ENCODE measurements at places on chromosomes 6 and 20. TPM values are rescaled to one million over a fixed set of nuclear protein-coding genes. Genes with fewer than 3 reads are reported as not detected.

DNA sequence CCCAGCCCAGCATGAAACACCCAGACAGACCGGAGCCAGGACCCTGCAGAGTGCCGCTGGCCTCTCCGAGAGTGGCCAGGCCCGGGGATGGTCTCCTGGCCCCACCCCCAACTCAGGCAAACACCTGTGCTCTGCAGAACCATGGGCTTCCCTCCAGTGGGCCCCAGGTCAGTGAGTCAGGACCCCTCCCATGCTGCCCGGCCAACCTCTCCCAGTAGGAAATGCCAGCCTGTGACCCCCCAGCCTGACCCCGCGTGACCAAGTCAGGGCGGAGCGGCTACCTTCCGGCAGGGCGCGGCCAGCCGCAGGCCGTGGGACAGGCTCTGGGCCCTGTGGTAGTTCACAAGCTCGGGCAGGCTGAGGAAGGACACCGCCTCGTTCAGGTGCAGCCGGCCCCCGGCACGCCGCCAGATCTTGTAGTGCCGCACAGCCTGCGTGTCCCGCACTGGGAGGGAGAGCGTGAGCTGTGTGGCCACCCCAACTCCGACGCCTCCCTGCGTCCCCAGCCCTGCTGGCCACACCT is 3.2 kb downstream of the PTK6 start:
- H3K27me3 ChIP-seq, result no peaks in the 10 kb centered on the region
- no peak overlapping the region for H3K4me3 ChIP-seq
- no peak overlapping the region for H3K27ac ChIP-seq
- DNase-seq, result no peak
- no peaks in the 10 kb centered on the region for H3K36me3 ChIP-seq

GRCh38 chr6:112853162-112853561 is 506.0 kb downstream of the RFPL4B start:
- H3K27ac ChIP-seq, result no peak overlapping the region
- no peaks in the 10 kb centered on the region for H3K27me3 ChIP-seq
- DNase-seq, result no peak
- H3K4me3 ChIP-seq, result no peak overlapping the region
- peaks cover 12% of the 10 kb centered on the region for H3K4me1 ChIP-seq

- peaks cover 57% of the 10 kb centered on the region for H3K27me3 ChIP-seq
- H3K4me1 ChIP-seq, result peaks cover 23% of the 10 kb centered on the region
- DNase-seq, result no peak
- H3K4me3 ChIP-seq, result peak overlapping the region; percentile 26
- H3K36me3 ChIP-seq, result peaks cover 5% of the 10 kb centered on the region
- no peak overlapping the region for H3K27ac ChIP-seq
Observed at GRCh38 chr20:54479138-54479906, 3.9 kb downstream of the DOK5 start.

DNA sequence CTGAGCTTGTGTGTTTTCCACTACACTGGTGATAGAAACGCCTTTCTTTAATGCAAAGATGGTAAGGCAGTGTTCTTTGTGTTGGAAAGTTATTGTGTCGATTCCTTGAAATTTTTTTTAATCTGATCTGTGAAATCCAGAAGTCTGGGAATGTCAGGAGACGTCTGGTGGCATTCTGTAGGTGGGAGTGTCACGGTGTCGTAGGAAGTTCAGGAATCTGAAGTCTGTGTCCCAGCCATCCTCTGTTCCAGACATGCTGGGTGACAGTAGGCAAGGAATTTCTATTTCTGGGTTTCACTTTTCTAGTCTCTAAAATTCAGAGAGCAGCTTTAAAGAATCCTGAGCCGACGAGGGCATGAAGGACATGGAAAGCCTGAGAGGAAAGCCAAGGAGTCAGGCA is 223.8 kb downstream of the ZNF217 start:
- no peak overlapping the region for H3K27ac ChIP-seq

DNA sequence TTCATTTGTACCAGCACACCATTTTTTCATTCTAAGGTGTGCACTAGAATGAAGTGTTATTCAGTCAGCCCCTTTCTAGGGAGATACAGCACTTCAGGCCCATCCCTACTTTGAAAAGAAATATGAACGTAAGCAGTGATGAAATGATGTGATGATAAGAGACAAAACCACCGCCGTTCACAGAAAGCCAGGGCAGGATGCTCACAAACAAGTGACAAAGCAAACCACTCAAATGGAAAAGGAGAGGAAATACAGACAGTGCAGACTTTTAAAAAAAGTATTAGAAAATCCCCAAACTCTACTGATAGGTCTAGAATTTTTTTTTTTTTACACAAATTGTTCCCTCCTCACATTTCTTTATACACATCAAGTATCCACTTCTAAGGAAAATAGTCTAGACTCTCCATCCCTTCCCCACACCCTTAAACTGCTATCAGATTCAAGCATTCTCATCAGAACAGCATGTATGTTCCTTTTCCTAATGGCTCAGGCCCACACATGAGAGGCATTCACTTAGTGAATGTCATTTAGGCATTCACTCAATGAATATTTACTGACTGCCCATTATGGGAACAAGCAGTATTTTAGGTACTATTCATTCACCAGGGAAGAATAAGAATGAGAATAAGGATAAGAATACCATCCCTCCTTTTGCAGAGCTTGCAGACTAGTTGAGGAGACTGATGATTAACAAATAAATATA is 243.5 kb downstream of the GMPR start:
- H3K4me3 ChIP-seq, result no peak overlapping the region
- no peaks in the 10 kb centered on the region for H3K27me3 ChIP-seq
- H3K27ac ChIP-seq, result no peak overlapping the region
- no peak for DNase-seq

DNA sequence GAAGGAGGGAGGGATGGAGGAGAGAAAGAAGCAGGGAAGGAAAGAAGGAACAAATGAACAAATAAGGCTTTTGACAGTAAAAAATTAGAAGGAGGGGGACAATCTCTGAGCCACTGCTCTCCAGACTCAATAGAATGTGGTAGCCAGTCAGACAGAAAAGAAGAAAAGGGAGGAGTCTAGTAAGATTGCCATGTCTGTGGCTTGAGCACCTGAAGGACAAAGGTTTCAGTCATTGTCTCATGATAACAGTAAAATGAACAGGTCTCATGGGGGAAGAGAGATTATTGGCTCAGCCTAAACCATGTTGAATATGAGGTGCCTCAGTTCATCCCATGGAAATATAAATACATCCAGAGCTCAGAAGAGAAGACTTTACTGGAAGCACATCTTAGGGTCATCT is 14.0 kb upstream of the LOC128125822 start:
- no peak overlapping the region for H3K4me3 ChIP-seq
- no peaks in the 10 kb centered on the region for H3K4me1 ChIP-seq
- no peak overlapping the region for H3K27ac ChIP-seq

DNA sequence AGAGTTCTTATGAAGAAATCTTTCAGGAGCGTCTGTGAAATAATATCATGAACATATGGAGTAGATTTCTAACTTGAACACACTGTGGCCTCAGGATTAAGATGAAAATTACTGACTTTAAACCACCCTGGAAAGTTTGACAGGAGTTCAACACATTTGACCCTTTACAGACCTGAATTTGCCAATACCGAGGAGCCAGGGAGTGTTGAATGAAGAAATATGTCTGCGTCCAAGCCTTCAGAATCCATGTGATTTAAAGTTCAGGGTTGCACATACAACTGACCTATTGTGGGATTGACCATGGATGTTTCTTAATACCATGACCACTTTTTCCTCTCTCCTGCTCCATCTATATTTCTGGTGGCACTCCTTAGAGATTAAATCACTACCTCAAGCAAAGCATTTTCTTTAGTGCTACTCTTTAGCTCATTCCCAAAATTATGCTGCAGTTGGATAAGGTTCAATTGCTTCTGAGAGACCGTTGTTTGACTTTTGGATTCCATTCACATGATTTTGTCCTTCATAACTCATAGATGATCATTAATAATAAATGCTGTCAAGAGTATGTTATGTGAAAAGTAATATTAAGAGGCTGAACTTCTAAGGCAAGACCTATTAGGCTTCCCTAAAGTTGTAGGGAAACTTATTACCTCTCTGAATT is 57.4 kb downstream of the PRL start:
- H3K4me1 ChIP-seq, result peaks cover 10% of the 10 kb centered on the region
- no peak overlapping the region for H3K27ac ChIP-seq
- peaks cover 6% of the 10 kb centered on the region for H3K36me3 ChIP-seq
- no peak overlapping the region for H3K4me3 ChIP-seq
- H3K27me3 ChIP-seq, result no peaks in the 10 kb centered on the region

DNA sequence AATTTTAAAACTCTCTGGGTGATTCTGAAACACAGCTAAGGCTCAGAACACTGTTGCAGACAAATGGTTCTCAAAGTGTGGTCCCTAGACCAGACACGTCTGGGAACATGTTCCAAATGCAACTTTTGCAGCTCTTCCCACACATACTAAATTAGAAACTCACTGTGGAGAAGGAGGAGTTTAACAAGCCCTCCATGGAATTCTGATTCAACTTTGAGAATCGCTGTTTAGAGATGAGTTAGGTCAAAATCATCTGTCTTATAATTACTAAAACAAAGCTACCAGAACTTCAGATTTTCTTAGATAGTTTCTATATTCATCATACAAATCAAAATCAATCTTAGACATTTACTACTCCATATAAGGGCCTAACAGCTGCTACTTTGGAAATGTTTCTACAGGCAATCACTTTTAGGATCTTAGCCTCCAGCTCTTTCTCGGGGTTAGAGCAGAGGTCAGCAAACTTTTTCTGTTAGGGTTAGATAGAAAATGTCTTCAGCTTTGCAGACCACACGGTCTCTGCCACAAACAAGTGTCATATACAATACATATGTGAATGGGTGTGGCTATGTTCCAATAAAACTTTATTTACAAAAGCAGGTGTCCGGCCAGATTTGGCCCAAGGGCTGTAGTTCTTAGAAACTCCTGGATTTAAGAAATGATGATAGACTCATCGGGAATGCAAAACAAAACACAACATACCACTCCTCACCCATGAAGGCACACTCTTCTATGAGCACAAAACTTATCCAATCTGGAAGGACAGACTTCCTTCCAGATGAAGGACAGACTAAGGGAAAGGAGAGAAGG is 50.0 kb upstream of the ARHGAP18 start:
- H3K36me3 ChIP-seq, result no peaks in the 10 kb centered on the region
- no peak overlapping the region for H3K4me3 ChIP-seq

- H3K36me3 ChIP-seq, result no peaks in the 10 kb centered on the region
- no peak overlapping the region for H3K4me3 ChIP-seq
- H3K27ac ChIP-seq, result no peak overlapping the region
- DNase-seq, result no peak
- H3K27me3 ChIP-seq, result no peaks in the 10 kb centered on the region
Observed at GRCh38 chr20:35891375-35891774, 62.9 kb downstream of the SCAND1 start.

DNA sequence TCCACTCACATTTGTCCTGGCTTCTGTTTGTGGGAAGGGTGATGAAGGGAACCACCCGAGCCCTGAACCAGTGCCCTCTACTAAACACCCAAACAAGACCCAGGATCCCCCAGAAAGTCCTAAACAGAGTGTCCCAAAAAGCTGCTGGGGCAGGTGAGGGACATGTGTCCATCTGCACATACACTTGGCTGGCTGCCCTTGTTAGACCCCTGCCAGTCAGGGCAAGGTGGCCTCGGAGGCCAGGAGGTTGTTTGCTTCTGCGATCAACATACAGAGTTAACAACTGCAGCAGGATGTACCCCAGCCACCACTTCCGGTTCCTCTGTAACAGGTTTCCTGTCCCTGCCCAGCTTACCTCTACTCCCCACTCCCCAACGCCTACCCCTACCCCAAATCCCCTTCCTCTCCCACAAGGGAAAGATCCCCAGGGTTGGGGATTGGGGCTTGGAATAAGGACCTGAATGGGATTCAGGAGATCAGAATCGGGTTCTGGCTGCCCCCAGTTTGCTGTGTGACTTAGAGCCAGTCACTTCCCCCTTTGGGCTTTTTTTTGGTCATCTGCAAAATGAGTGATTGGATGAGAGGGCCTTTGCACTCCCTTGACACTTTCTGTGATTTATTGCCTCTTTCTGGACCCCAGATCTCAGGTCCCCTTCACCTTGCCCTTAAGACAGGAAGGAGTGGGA is 13.9 kb downstream of the DEF6 start:
- no peaks in the 10 kb centered on the region for H3K4me1 ChIP-seq
- H3K4me3 ChIP-seq, result no peak overlapping the region
- H3K27me3 ChIP-seq, result peaks cover 11% of the 10 kb centered on the region
- H3K27ac ChIP-seq, result no peak overlapping the region
- H3K36me3 ChIP-seq, result peaks cover 1% of the 10 kb centered on the region

DNA sequence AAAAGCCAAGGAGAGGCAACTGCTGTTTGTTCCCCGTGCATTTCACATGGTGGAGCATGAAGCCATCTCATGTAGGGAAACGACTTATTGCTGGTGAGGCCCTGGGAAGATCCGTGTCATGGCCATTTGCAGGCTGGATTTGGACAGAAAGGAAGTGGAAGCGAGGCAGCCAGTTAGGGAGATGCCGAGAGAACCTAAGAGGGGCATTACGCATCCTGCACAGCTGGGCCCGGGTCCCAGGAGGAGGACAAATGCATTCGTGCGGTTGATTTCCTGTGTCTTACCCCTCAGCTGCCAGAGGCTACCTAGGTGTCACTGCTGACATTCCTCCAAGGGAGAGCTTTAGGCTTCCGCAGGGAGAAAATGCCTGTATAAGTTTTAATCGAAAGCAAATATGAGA is 316.2 kb upstream of the CDYL start:
- H3K4me1 ChIP-seq, result peaks cover 32% of the 10 kb centered on the region
- peak overlapping the region; percentile 11 for H3K27ac ChIP-seq
- H3K36me3 ChIP-seq, result no peaks in the 10 kb centered on the region
- no peak for DNase-seq
- H3K27me3 ChIP-seq, result no peaks in the 10 kb centered on the region
- peak overlapping the region; percentile 15 for H3K4me3 ChIP-seq

The TTI1 gene
- 25.1 TPM for total RNA-seq

The GRIK2 gene
- 4.8 TPM for total RNA-seq

The DLL1 gene
- 11.7 TPM for total RNA-seq

The KHDRBS2 gene
- 3.9 TPM for total RNA-seq
